ENCODE measurements at places on chromosomes 6 and 20.
A peak's percentile ranks its signal among the peaks of the same experiment; 100 is the strongest.

- DNase-seq: peak; percentile 22
Observed at GRCh38 chr6:169950558-169950957, 199.1 kb downstream of the ERMARD start.

DNA sequence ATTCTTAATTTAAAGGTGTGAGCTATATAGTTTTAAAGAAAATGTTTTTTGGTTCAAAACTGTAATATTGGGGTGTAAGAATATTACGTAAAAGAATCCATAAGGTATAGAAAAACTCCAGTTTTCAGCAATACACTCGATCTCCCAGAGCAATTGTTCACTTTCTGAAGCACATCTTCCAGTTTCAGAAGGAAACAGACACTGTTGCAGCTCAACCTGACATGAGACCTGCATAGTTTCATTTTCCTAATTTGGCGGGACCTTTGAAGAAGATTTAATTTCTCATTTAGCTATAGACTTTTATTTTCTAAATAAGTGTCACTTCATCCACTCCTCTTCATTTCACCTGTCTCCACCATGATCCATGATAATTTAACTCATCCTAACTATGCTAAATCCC is 281.5 kb downstream of the HTR1B start:
- DNase-seq: no peak

DNA sequence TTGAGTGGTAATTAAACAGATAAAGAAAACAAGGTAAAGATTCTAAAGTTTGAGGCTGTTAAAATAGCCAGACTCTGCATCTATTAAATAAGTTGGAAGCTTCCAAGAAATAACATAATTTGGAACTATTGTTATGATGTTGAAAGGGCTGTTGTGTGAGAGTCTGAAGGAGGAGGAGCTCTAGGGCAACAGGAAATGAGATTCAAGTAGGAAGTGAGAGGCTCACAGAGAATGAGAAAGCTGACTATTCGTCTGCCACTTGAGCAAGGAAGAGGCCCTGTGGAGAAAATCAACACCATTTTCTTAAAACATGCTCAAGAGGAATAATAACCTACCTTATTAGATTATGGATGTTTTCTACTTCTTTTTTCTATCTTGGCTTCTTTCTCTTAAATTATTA is 185.2 kb downstream of the SLC24A3 start:
- DNase-seq: peak; percentile 82

GRCh38 chr6:52534966-52535390 is 41.9 kb downstream of the TRAM2 start:
- DNase-seq: peak; percentile 20

GRCh38 chr20:667351-668034 is 8.1 kb downstream of the SCRT2 start:
- DNase-seq: peak; percentile 26

GRCh38 chr20:32204205-32205109 is 3.1 kb downstream of the PLAGL2 start:
- no peak for DNase-seq

GRCh38 chr20:11912659-11913415 is 4.9 kb upstream of the BTBD3 start:
- no peak for DNase-seq

DNA sequence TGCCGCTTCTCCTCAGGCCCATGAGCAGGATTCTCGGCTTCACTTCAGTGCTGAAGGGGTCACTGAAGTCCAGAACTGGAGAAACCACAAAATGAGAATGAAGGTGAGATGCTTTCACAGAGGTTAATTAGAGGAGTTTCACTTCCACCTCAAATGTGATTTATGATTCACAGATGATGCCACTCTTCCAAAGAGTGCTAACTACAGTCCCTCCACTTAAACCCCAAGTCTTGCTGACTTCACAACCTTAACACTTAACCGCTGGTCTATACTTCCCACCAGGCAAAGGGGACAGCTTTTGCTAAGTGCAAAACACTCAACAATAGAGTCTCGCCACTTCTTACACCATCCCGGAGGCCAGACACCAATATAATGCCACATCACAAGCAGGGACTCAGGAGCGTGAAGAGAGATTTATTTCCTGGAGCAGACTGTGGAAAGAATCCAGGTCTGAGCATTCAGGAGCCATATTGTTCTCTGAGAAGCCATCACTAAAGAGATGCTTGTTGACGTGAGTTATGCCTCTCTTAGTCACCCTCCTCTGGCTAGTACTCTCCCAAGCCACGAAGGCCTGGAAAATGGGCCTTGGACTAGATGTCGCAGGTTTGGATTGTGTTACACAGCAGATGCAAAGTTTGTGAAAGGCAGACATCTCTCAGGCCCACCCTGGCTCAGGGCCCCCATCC is 24.4 kb downstream of the RRAGD start:
- peak; percentile 66 for DNase-seq

- no peak for DNase-seq
Observed at GRCh38 chr6:17277256-17277655, 3.9 kb upstream of the RBM24 start.

- DNase-seq: no peak
Observed at GRCh38 chr20:49865559-49865958, 49.8 kb downstream of the SPATA2 start.

GRCh38 chr6:53938810-53939209 is 144.0 kb downstream of the LRRC1 start:
- DNase-seq: no peak

GRCh38 chr6:19896693-19897010 is 59.5 kb downstream of the ID4 start:
- no peak for DNase-seq

DNA sequence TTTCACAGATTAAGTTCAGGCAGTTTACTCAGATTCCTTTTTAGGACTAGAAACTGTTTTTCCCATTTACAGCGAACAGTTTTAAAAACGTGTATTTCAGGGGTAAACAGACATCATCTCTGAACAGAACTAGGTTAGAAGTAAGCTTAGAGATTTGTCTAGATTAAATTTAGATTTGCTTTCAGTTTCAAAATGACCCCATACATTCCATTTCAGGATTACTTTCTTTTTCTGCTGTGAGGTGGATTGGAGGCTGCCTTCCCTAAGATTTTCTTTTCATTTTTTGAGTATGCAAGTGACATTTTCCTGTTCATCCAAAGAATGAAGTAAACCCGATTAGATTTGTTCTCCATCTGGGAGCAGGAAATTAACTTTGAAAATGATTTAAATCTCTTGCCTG is 747.2 kb downstream of the KHDRBS2 start:
- DNase-seq: no peak

- no peak for DNase-seq
Observed at GRCh38 chr20:11270566-11270965, 596.8 kb upstream of the JAG1 start.

- DNase-seq: peak; percentile 79
Observed at GRCh38 chr6:163180874-163181541, 233.5 kb upstream of the QKI start.

DNA sequence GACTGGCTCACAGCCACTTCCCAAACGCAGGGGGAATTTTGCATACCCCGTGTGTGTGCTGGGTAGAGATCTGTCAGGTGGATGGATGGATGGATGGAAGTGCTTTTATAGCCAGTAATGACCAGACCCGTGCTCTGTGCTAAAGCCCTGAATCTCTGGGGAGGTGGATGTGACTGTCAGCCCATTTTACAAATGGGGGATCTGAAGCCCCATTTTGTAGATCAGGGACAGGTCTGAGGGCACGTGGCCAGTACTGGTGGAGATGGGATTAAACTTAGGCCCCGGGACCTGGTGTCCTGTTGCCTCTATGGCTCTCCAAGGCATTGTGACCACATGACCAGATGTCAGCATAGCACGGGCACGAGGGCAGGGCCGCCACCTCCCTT is 38.2 kb upstream of the ZBP1 start:
- no peak for DNase-seq

GRCh38 chr6:64477391-64477790 is 841.8 kb downstream of the PHF3 start:
- DNase-seq: no peak

DNA sequence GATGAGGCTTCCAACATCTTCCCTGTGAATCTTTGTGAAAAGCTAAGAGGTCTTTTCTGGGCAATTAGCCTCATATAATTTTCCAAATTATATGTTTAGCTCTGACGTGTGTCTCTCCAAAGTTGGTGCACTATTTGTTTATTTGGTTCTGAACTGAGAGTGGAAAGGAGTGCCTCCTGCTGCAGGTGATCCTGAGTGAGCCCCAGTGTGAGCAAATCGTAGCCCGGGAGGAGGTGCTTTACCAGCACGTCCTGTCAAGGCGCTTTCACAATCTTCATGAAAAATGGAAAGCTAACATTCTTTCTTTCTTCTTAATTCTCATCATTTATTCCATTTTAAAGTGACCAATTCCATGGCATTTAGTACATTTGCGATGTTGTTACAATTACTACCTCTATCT is 231.9 kb downstream of the BMP2 start:
- no peak for DNase-seq

- DNase-seq: peak; percentile 26
Observed at GRCh38 chr20:25539742-25540672, 45.3 kb downstream of the NINL start.

- DNase-seq: no peak
Observed at GRCh38 chr20:61400499-61400898, 148.4 kb downstream of the CDH4 start.

DNA sequence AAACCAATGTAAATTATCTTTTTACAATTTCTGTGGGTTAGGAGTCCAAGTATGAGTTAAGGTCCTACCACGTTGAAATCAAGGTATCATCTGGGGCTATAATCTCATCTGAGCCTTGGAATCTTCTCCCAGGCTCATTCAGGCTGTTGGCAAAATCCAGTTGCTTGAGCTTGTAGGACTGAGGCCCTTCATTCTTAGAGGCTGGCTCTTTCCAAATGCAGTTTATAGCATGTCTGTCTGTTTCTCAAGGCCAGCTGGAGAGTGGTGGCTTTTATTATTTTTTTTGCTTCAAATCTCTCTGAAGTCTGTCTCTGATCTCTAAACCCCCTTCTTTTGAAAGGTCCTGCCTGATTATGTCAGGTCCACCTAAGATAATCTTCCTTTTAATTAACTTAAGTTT is 177.2 kb upstream of the ASCC3 start:
- DNase-seq: no peak

- DNase-seq: no peak
Observed at GRCh38 chr6:166542580-166542912, 43.9 kb downstream of the RAMACL start.

DNA sequence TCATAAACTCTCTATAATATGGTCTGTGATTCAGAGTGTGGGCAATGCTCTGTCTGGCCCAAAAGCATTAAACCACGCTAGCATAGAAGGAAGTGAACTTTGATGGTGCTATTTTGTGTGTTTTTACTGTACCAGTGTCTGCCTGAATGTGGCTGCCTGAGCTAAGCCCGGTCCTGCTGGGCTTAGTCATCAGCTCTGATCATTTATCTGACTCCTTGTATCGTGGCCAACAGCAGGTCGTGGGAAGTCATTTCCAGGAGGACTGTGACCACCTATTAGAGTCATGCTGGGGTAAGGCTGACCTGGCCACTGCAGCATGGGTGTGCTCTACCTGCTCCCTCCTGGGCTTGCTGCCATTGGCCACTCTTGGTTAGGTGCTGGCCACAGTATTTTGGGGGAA is 239.1 kb upstream of the CEP162 start:
- no peak for DNase-seq

GRCh38 chr20:32762754-32763201 is 593 bp downstream of the DNMT3B start:
- no peak for DNase-seq

- DNase-seq: no peak
Observed at GRCh38 chr6:90131125-90131524, 165.5 kb downstream of the BACH2 start.

DNA sequence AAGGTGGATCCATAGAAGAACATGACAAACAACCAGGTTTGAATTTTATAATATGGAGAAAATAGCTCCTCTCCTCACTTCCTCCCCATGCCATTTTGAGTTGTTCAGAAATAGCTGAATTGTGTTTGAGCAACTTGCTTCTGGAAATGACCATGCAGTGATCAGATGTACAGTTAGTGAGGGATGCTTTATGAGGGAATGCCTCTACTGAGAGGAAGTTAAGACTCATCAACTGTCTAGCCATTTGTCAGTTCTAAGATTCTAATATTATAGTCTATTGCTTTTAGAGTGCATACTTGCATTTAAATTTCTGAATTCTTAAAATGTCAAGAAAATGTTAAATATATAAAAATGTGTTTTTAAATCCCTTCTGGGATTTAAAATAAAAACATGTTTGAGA is 3.8 kb downstream of the LAMA2 start:
- DNase-seq: no peak

- no peak for DNase-seq
Observed at GRCh38 chr20:18916886-18917750, 103.5 kb downstream of the SCP2D1 start.

- DNase-seq: no peak
Observed at GRCh38 chr6:64121011-64121565, 485.5 kb downstream of the PHF3 start.

DNA sequence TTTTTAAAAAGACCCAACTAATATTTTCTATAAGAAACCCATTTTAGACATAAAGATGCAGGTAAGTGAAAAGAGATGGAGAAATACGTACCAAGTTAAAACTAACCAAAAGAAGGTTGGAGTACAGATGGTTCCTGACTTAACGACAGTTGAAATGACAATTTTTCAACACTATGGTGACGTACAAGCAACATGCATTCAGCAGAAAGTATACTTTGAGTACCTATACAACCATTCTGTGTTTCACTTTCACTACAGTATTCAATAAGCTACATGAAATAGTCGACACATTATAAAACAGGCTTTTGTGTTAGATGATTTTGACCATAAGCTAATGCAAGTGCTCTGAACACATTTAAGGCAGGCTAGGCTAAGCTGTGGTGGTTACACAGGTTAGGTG is 228.9 kb downstream of the RNGTT start:
- no peak for DNase-seq

GRCh38 chr6:21914121-21914973 is 320.8 kb downstream of the SOX4 start:
- peak; percentile 2 for DNase-seq

DNA sequence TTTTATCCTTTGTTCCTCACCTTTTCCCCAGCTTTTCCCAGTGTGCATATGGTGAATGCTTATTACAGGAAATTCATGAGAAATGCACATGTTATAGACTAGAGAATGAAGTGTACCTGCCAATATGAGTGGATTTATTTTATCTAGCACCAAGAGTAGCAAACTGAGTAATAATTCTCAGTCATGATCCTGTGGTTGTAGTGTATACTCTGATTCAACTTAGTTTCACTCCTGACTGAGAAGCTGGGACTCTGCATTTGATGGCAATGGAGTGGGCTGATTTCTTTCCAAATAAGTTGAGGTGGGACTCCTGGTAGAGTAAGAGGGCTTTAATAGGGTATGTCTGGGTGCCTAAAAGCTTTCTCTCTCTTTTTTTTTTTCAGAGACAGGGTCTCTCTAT is 4.0 kb downstream of the ABT1 start:
- no peak for DNase-seq

DNA sequence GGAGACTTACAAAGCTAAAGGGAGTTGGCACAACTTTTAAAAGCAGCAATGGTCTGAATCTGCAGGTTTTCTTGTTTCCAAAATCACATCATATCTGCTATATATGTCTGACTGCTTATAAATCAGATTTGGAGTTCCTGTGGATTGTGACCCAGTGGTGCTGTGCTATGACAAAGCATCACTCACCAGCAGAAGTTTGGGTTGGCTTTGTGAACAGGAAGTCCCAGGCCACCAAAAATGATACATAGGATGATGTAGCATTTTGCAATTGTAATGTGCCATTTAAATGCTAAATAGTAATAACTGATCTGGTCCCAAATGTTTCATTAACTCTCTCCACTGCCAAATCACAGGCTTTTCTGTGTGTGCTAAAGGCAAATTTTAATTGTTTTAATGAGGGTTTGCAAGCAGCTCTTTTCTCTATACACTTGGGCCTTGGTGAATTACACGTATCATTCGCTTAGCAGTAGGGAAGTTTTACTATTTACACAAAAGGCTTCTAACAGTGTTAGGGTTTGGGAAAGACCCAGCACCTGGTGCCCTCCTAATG is 60.8 kb downstream of the SYNDIG1 start:
- DNase-seq: peak; percentile 43
